ENCODE measurements at places on chromosomes 11 and 22.
A peak's percentile ranks its signal among the peaks of the same experiment; 100 is the strongest.

DNA sequence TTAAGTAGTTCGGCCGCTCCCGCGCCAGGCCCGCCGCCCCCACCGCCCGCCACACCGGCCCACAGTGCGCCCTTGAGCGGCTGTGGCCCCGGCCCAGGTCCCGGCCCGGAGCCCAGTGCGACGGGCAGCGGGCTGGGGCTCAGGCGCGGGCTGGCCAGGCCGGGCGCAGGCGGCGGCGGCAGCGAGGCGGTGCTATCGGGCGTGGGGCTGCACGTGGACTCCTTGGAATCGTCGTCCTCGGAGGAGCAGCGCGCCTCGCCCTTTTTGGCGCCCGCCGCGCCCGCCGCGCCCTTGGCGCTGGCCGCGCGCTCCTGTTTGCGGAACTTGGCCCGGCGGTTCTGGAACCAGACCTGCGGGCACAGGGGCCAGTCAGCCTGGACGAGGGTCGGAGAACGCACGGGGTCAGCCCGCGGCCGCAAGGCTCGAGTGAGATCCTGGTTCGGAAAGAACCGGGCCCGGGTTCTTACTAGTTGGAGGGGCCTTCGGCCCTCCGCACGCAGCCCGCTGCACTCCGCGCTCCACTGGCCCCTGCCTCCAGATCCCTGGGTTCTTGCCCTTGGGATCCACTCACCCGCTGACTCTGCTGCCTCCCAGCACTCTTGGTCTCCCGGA, 4.0 kb downstream of the PHOX2A start:
- DNase-seq: no peak

GRCh38 chr11:118283756-118284350, 19.8 kb upstream of the MPZL2 start:
- no peak for DNase-seq

DNA sequence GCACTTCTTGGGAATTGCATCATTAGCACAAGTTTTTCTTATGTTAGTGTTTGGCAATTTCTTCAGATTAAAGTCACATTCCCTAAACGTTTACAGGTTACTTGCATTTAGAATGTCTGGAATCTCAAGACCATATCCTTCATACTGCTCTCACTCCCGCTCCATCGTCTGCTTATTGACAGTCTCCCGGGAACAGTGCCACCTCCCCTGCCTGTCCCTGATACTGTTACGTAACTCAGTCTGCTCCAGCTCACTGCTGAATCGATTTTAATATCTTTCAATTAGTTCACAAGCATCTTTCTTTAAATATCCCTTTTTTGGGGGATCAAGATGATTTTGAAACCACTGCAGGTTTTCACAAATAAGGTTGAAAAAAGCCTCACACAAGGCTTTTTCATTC, 48.2 kb downstream of the GLYATL2 start:
- DNase-seq: no peak

DNA sequence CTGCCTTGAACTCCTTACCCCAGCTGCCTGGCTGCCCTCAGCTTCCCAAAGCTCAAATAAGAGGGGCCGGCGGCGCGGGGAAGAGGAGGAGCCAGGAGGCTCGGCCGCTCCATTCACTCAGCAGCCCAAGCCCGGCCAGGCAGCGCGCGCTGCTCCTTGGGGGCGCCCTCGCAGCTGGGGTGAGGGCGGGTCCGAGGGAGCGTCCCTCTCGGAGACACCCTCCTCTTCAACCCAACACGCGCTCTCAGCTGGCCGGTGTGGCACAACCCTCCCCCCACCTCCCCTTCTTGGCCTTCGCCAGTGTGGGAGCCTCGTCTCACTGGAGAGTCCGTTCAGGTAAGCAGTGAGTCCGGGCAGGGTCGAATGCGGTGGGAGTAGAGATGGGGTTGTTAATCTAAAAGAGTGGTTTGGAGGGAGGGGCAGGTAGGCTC, at the start of gene WT1:
TSS of gene WT1 (minus strand) at position 29 of the 431 bp plus-strand sequence.
- no peak for DNase-seq

- DNase-seq: no peak
Observed at GRCh38 chr11:70700871-70701270, 302.5 kb downstream of the CTTN start.

- DNase-seq: no peak
Observed at GRCh38 chr22:49368221-49368975, 459.3 kb downstream of the BRD1 start.

- no peak for DNase-seq
Observed at GRCh38 chr11:35909511-35910265, 34.2 kb upstream of the LDLRAD3 start.

GRCh38 chr11:72773291-72773690, 20.6 kb downstream of the STARD10 start:
- no peak for DNase-seq

DNA sequence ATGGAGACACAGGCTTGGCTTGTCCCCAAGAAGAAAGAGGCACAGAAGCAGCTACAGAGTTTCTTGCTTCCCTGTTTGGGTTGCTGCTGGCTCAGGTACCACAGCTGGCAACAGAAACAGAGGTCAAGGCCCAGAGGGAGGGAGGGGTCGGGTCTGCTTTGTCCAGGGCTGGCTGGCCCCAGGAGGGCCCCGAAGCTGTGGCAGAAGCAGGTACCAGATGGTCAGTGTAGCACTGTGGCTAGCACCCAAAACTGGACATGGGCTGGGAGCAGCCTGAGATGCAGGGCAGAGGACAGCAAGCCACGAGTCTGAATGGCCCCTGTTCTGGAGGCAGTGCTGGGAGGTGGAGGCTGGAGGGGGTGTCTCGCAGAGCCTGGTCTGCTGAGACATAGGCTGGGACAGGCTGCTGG, 52.3 kb upstream of the CCDC188 start:
- DNase-seq: no peak

DNA sequence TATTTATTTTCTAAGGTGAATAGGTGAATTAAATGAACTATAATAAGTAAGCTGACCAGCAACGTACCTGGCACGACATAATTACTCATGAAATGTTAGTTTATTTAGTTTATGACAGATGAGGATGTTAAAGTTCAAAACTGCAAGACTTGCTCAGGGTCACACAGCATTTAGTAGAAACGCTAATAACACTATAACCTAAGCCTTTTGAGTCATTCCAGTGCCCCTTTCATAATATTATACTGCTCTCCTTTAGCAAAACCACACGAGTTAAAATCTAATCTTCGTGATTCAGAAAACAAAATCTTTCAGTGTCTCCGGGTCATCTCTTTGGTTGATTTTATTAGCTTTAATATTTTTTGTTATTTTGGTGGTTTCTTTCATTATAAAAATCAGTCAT, 39.6 kb downstream of the BTBD10 start:
- no peak for DNase-seq

- no peak for DNase-seq
Observed at GRCh38 chr22:39294571-39295468, 24.6 kb downstream of the RPL3 start.

GRCh38 chr22:48478124-48478523, 1349.5 kb downstream of the BRD1 start:
- DNase-seq: no peak

DNA sequence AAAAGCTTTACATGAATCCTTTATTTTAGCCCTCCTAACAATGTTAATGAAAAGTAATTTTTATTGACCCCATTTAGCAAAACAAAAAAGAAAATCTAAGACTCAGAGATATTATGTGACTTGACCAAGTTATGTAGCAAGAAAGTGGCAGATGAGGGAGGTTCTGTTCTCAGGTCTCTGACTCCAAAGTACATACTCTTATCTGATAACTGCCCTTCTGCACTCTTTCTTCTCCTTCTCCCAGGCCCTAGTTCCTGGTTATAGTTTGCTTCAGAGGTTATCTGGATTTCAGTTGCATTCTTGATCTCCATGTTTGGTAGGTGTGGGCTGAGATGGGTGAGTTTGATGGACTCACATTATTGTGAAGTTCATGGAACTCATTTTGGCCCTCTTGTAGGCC, 4.5 kb downstream of the OR9Q2 start:
- DNase-seq: no peak

- no peak for DNase-seq
Observed at GRCh38 chr22:46849101-46849500, 86.7 kb downstream of the TBC1D22A start.

GRCh38 chr11:106031202-106031810, 9.3 kb upstream of the MSANTD4 start:
- no peak for DNase-seq

GRCh38 chr11:32918427-32918826, 25.8 kb downstream of the QSER1 start:
- DNase-seq: no peak

- no peak for DNase-seq
Observed at GRCh38 chr22:41177040-41177621, 28.0 kb upstream of the L3MBTL2 start.

DNA sequence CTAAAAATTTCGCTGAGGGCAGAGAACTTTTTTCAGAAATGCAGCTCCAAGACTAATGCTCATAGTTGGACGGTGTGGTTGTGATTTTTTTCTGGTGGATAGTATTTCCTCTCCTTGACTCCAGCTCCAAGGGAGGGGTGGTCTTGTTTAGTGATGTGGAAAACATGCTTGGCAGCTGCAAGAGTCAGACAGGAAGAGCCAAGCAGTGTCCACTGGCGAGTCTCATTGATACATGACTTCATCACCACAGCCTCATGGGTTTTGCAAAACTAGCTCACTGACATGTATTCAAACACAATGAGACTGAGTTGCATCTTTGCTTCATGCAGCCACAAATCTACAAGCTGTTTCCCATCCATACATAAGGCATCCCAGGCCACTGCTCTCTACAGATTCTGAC, 7.3 kb upstream of the KCNJ1 start:
- no peak for DNase-seq

DNA sequence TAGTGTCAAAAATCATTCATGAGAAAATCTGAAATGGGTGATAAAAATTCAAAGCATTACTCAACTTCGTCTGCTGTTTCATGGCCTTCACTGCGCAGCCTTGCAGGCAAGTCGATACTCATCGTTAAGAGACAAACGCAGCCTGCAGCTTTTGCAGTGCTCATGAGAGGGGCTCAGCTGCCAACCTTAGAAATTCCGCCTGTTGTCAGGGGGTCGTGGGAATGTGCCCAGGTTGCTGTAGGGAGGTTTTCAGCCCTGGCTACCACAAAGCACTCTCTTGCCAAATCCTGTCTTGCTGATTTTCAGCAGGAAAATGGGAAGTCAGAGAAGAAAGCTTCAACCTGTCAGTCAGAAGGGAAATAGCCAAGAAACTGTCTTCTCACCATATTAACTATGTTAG, 25.4 kb upstream of the GRAMD1B start:
- DNase-seq: no peak

DNA sequence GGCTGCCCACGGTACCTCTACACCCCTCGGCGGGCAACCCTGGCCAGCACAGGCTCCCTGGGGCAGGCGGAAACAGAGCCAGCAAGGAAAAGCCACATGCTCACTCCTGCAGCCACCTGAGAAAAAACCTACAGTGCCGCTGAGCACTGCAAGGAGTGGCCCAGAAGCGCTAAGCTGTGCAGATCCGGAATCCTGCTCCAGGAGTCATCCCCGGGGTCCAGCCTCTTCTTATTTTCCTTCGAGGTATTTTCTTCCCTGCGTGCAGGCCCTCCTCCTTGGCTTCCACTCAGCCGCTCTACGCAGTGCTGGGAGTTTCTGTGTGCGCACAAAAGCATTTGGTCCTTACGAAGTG, 81.0 kb downstream of the TRMU start:
- DNase-seq: no peak

DNA sequence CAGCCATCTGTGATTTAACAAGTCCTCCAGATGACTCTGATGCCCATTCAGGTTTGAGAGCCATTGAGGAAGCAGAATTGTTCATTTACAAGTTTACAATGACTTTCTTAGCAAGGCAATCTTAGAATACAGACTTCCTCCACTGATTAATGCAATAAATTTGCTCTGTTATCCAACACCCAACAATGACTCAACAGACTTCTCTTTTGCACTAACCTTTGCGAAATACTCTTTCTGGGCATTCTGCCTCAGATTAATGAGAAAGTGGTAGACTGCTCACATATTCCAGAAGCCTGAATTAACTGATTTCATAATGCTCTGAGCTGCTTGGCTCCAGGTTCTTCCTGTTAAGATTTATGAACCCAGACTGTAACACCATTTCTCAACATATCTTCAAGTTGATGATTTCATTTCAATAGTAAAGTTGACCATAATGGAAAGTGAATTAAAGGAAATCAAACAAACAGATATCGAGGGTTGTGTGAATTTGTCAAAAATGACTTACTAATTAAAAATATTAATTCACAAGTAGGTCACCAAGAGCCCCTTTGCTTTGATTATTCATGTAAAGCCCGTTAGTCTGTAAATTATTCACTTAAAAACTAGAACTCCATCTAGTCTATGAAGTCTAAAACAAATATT, 70.5 kb upstream of the BLID start:
- peak; percentile 73 for DNase-seq

- DNase-seq: no peak
Observed at GRCh38 chr11:117473481-117474091, 145.9 kb downstream of the CEP164 start.

DNA sequence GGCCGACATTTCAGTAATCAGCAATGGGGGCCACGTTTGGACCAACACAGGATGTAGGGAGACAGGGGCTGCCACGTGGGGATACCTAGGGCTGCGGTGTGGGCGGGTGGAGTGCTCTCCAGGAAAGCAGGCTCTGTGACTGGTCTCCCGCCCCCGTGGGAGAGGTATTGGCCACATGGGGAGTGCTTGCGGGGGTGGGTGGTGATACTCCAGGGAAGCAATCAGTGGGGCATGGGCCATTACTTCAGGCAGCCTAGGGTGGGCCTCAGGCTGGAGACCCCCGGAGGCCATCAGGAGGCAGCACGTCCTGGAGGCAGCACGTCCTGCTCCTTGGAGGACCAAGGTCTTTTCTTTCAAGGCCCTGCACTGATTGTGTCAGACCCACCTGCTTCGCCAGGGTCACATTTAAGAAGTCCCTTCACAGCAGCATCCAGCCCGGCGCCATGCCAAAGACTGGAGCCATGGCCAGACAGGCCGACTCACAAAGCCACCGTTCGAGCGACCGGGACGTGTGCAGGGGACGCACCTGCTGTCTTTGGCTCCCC, 3.0 kb upstream of the MUC2 start:
- DNase-seq: no peak

GRCh38 chr11:27290261-27291050, 72.6 kb downstream of the CCDC34 start:
- no peak for DNase-seq

DNA sequence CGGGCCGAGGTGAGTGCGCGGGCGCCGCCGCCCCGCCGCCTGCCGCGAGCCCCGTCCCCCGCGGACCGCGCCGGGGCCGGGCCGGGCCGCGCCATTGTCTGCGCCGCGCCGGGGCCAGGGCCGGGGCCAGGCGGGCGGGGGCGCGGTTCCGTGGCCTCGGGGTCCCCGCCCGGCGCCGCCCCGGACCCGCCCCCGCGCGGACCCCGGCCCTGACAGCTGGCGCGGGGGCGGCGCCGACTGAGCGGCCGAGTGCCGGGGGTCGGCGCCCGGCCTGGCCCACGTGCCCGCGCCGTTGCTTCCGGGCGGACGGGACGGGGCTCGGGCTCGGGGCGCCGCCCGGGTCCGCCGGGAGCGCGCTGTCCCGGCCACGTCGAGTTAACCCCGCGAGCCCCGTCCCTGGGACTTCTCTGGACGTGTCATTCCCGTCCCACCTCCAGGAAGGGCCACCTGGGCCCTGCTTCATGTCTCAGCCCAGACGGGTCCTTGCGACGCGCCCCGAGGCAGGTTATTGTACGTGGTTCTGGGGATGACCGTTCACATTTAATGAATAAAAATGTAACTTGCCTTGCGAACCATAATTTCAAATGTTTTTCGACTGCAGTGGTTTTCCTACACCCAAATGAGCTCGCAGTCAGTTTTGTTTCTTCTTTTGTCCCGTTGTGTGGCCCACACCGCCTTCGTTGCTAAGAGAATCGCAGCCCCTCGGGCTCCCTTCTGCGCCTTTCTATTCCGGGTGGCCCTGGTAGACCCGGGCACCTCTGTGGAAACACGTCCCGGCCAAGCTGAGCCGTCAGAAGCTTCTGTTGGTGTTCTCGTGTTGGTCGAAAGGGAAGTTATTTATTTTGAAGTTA, 562 bp downstream of the ZBED4 start:
- no peak for DNase-seq

GRCh38 chr11:74097686-74098237, 73.0 kb downstream of the C2CD3 start:
- no peak for DNase-seq
